ENCODE measurements at places on chromosomes 2 and 18.

GRCh38 chr2:184053326-184053725 is 545.0 kb upstream of the ZNF804A start:
- peak; percentile 76 for DNase-seq

DNA sequence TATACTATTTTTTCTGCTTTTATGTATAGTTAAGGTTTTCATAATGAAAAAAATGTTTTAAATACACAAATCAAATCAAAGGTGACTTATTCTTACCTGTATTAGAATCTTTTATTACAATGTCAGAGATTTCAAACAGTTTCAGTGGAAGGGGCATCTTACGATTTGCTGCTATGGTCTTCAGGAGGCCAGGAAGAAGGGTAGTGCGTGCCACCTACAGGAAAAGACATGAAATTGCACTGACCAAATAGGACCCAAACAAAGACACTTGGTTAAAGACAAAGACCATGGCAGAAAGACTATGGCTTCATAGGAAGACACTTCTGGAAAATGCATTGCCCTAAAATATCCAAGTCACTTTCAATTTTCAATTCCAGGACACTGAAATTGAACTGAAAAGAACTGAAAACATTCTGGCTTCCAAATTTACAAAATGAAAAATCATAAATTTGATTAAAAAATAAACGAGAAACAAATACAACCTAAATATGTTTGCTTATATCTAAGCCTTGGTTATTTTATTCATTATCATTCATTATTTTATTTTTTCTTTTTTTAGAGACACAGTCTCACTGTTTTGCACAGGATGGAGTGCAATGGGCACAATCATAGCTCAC is 42.1 kb downstream of the FARSB start:
- peak; percentile 27 for DNase-seq

GRCh38 chr18:48020337-48021250 is 90.1 kb upstream of the SMAD2 start:
- no peak for DNase-seq

DNA sequence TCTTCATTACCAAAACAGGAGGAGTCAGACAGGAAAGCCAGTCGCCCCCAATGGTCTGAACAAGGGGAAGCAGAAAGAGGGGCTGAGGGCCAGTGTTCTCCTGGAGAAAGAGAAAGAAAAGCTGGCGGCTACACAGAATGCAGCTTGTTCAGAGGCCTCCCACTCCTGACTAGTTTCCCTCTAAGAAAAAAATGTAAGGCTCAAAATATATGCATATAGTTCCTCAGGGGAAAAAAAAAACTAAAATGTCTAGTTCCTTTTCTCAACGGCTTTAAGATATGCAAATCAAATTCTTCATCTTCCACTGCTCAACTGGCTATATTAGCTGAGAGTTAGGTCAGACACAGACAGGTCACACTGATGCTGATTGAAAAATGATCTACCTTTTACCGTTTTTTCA is 18.6 kb downstream of the MBOAT2 start:
- DNase-seq, result no peak

GRCh38 chr2:219631406-219631891 is 4.0 kb downstream of the SLC4A3 start:
- no peak for DNase-seq

DNA sequence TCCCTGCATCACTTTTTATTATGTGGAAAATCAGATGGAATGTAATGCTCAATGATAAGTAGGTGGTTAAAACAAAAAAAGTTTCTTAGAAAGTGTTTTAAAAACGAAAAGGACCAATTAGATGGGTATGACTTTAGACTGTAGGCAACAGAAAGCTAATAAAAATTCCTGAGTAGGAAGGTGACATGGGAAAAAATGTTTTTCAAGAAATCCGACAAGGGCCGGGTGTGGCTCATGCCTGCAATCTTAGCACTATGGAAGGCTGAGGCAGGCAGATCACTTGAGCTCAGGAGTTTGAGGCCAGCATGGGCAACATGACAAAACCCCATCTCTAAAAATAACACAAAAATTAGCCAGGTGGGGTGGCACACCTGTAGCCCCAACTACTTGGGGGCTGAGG is 126.1 kb downstream of the THADA start:
- DNase-seq, result no peak

Measured in SHP77 (cell line).